ENCODE measurements at places on chromosomes 5 and 9. TPM values are rescaled to one million over a fixed set of nuclear protein-coding genes. Genes with fewer than 3 reads are reported as not detected.

NKD2 gene
- total RNA-seq: not detected

ACOT12 gene
- total RNA-seq: not detected

IFNE gene
- not detected for total RNA-seq

PAIP1 gene
- total RNA-seq: 57.0 TPM

SLC22A4 gene
- total RNA-seq: 0.93 TPM

PROB1 gene
- 3.4 TPM for total RNA-seq

ZBTB43 gene
- 42.1 TPM for total RNA-seq

ACO1 gene
- 12.1 TPM for total RNA-seq

DIPK1B gene
- total RNA-seq: not detected

TAS2R1 gene
- not detected for total RNA-seq

CNTFR gene
- not detected for total RNA-seq

TMEM174 gene
- total RNA-seq: not detected

IL5 gene
- 7.2 TPM for total RNA-seq

GRXCR2 gene
- total RNA-seq: not detected

COL5A1 gene
- total RNA-seq: not detected

SPINK4 gene
- not detected for total RNA-seq

LAMC3 gene
- total RNA-seq: not detected

SPOCK1 gene
- not detected for total RNA-seq

PCDHB15 gene
- not detected for total RNA-seq

SPATA31D4 gene
- total RNA-seq: not detected

BTNL3 gene
- not detected for total RNA-seq

TRIP13 gene
- 17.6 TPM for total RNA-seq

SOWAHA gene
- total RNA-seq: not detected
